Glomerular endothelial cell (primary cell): ENCODE measurements at places on chromosomes 2 and 18.

- DNase-seq, result no peak
Observed at GRCh38 chr18:64419156-64419555, 270.3 kb upstream of the LINC00305 start.

GRCh38 chr2:200625282-200625681, 39.5 kb downstream of the AOX1 start:
- no peak for DNase-seq

DNA sequence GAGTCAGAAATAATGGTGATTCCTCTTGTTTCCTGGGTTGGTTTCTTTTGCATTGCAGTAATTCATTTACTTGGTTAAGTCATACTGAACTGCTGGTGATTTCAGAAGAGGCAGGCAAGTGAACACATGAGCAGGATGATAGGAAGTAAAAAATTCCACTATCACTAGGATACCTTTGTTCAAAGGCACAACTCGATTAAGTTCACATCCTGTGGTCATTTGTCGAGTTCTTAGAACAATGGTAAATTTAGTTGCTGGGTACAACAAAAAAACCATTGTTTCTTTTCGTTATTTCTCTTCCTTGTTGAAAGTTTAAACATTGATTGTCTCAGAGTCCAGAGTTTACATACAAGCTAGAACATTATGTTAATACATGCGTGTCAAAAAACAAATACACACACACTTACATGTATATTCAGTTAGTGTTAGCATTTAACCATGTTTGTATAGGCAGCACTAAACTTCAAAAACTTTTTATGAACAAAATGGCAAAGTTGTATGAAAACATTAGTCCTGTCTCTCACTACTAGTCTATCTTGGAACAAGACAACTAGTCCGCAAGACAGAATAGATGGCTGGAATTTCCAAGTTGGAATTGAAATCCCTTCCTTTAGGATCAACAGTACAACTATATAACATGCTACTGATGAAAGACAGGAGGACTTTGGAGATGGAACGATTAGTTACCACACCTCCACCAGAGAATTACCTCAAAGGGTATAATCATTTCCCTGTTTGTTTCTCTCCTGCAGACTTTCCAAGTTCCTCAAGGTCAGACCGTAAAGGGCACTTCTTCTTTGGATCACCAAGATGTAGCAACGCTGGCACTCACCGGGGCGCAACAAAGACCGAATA, 26.2 kb downstream of the STK39 start:
- DNase-seq, result peak; percentile 73

- no peak for DNase-seq
Observed at GRCh38 chr18:59051470-59052165, 88.1 kb upstream of the SEC11C start.

GRCh38 chr2:166171216-166171615, 43.4 kb upstream of the SCN1A start:
- no peak for DNase-seq

DNA sequence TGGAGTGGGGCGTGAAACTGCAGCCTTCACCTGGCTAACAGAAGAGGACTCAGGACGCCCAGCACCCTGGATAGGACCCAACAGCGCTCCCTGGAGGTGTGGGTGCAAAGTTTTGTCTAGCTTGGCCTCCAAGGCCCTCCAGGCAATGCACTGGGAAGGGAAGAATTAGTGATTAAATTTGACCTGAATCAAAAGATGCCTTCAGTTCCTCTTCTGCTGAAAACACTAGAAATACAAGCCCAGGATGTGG, 779 bp upstream of the TRIB2 start:
- DNase-seq, result no peak

DNA sequence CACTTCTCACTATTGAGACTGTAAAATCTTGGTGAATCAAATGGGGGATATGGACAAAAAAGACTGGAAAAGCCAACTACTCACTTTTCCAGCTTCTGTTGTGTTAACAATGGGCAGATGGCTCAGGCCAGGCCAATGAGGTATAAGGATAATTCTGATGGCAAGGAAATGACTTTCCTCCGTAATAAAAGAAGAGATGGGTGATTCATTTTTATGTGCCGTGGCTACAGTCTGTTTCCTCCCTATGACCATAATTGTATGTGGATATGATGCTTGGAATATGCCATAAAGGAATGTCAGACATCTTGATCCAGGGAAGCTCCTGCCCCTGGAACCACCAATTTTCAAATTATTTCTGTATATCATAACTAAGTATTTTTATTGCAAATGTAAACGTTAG, 406.8 kb downstream of the CCDC85A start:
- DNase-seq, result no peak

DNA sequence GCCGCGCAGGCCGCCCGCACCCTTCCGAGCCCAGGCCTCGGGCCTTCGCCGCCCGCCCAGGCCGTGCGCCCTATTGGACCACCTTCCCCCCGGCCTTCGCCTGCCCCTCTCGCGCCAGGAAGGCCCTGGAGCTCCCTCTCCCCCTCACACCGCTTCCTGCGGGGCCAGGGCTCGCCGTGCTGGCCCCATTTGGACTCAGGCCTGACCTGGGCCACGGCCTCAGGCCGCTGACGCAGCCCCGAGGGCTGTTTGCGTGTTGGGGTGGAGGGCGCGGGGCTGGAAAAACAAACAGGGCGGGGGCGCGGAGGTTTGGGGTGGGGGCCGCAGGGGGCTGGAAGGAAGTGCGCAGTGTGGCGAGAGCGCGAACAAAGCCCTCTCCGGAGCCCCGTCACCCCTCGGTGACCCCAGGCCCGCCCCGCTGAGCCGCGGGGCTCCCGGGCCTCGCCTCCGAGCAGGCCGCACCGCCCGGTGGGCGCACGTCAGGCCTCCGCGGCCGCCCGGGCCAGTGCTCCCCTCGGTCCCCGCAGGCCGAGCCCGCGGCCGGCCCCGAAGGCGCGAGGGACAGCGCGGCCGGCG, 12.3 kb upstream of the SIX3 start:
- DNase-seq, result no peak

DNA sequence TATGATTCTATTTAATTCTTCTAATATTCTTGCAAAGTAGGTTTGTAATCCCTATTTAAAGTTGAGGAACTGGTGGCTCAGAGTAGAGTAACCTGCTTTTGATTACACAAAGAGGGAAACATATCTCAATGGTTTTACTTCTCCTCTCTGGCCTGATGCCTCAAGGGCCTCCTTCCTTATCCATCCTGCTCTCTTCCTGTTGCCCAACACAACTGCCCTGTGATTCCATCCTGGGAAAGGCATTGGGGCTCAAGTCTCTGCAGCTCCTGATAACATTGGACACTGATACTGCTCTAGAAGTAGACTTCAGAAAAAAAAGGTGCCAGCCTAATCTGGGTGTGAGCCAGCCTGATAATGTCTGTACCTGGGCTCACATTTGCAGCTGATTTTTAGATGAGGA, 75.8 kb downstream of the RDH14 start:
- no peak for DNase-seq

GRCh38 chr2:109558076-109558882, 55.5 kb downstream of the SEPTIN10 start:
- DNase-seq, result peak; percentile 92

GRCh38 chr2:5742126-5742525, 49.9 kb downstream of the SOX11 start:
- DNase-seq, result no peak

GRCh38 chr2:38474715-38475566, 97.9 kb upstream of the ATL2 start:
- no peak for DNase-seq

DNA sequence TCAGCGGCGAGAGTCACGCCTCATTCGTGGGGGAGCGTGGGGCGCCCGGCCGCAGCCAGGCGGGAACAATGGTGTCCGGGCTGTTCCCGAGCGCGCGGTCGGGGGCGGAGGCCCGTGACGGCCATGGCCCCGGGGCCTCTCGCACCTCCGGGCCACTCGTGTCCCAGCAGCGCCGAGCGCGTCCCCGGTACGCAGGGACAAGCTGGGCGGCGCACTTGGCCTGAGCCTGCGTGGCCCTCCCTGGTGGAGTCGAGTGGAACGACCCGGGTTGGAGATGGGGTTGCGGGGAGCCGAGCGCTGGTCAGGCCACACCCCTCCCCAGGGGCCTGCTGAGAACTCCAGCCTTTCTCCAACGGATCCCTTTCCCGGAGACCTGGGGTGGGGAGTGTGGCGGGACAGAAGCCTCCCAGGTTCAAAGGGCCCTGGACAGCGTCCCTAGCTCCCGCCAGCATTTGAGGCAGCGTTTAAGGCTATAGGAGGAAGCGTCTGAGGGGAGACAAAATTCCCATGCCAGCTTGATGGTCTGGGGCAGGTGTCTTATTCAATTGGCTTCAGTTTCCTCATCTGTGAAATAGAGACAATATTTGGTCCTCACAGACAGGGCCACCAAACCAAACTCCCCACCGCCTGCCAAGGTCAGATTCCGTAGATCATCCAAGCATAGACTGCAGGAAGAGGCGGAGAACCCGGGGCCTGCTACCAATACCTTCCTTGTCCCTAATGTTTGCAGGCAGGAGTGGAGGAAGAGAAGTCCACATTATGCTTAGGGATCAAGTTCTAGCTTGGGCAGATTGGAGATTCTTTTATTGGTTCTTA, 553 bp downstream of the CNDP2 start:
- no peak for DNase-seq

GRCh38 chr18:10949655-10950054, 199.7 kb downstream of the PIEZO2 start:
- no peak for DNase-seq

DNA sequence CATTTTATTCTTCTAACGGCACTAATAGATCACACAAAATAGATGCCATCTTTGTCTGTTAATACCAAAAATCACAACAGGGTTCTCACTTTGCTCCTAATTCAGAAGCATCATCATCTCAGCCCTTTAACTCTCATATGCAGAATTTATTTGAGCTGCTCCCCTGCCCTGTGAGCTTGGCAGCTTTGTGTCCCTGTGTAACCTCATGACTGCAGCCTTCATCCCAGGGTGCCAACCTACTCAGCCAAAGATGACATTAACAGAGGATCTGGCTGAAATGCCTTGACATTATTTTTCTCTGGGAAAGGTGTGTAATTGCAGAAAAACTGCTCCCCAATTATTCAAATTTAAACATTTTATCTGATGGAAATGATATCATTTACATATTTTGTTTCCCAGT, 319.4 kb downstream of the NRXN1 start:
- no peak for DNase-seq

DNA sequence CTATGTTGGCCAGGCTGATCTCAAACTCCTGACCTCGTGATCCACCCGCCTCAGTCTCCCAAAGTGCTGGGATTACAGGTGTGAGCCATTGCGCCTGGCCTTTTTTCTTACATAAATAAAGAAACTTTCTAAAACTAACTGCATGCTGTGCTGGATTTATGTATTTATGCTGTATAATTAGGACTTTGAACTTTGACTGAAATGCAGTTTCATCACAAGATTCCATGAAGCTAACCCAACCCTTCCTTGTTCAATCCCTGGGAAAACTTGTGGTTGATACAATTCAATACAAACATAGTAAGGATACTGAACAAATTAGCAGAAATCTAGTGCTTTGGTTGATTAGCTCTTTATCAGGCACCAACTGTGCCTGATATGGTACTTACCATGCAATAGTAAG, 20.9 kb upstream of the SLC35F5 start:
- no peak for DNase-seq

DNA sequence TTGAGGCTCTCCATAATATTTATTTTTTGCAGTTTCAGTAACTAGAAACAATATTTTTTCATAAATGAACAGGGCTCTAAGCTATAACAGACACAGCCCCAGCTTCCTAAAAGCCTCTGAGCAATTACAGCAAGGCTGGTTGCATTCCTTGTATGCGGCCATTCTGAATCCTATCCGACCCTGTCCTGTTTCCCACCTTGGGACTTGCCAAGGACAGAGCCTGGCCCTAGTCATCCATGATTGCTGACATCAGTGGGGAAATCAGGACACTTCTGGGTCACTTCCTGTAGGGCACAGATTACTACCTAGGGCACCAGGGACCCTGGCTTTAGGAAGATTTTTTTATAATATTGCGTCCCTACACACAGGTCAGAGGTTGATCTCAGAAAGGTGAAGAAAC, 5.5 kb downstream of the TMEM177 start:
- DNase-seq, result no peak

GRCh38 chr2:237451643-237452469, 35.2 kb upstream of the MLPH start:
- DNase-seq, result no peak

DNA sequence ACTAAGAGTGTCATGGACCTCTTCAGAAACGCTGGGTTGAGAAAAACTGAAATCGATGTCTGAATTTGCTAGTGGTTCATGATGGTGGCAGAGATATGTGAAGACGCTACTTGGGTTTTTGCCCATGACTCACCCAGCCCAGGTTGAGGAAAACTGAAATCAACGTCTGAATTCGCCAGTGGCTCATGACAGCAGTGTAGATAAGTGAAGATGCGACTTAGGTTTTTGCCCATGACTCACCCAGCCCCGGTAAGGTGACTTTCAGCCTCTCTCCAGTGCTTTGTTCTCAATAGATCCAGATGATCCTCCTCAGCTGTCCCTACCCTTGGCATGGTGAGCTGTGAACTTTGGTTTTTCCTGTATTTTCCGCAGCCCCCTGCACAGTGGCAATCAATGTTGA, 105.3 kb upstream of the SIX3 start:
- no peak for DNase-seq

GRCh38 chr2:110874453-110875383, 142.3 kb downstream of the ACOXL start:
- DNase-seq, result no peak

GRCh38 chr2:12970861-12971260, 254.1 kb downstream of the TRIB2 start:
- DNase-seq, result no peak

GRCh38 chr2:237689336-237690131, 62.1 kb downstream of the LRRFIP1 start:
- no peak for DNase-seq

DNA sequence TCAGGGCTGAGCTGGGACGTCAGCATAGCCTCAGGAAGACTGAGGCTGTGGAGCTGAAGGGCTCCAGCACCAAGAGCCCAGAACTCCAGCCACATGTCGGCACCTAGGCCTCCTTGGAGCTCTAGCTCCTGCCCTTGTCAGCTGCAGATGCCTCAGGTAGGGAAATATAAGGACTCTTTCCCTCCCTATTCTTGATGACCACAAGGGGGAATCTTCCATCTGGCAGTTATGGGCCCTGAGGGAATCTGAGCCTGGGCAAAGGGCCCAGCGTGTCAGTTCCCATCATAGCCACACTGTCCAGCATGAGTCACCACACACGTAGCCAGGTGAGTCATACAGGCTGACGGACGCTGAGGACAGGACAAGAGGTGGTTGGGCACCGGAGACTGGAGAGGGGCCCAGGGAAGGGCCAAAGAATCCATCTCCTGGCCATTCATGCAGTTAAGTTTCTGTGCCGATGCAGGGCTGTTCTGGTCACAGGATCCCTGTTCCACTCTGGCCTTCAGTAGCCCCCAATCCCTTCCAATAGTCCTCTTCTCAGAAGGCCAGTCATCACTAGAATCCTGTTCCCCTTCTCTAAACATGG, 1.8 kb downstream of the MPV17 start:
- peak; percentile 84 for DNase-seq

- no peak for DNase-seq
Observed at GRCh38 chr2:150732064-150732463, 244.6 kb upstream of the RND3 start.
